ENCODE measurements at places on chromosomes 4 and X.

DNA sequence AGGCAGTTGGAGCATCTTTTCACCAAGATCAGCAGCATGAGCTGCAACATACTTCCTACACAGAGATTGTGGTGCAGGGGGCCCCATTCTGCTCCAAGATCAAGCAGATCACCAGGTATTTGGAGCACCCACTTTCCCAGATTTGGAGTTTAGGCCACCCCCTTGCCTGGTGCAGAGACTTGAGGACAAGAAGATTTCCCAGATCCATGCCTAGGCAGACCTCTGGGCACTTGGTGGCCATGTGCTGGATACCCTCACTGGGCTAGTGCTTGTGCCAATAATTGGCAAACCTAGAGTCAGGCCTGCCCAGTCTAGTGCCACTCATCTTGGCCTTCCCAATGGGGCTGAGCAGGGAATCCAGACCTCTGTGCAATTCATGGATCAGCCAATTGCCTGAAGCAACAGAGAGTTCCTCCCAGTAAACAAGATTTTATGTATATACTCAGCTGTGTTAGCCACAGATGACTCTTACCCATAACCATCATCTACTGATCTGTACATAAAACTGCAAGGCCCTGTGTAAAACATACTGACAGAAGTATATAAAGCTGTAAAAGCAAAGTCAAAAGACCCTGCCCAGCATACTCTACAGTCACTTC is 228.4 kb upstream of the EMCN start:
- no peak for DNase-seq

DNA sequence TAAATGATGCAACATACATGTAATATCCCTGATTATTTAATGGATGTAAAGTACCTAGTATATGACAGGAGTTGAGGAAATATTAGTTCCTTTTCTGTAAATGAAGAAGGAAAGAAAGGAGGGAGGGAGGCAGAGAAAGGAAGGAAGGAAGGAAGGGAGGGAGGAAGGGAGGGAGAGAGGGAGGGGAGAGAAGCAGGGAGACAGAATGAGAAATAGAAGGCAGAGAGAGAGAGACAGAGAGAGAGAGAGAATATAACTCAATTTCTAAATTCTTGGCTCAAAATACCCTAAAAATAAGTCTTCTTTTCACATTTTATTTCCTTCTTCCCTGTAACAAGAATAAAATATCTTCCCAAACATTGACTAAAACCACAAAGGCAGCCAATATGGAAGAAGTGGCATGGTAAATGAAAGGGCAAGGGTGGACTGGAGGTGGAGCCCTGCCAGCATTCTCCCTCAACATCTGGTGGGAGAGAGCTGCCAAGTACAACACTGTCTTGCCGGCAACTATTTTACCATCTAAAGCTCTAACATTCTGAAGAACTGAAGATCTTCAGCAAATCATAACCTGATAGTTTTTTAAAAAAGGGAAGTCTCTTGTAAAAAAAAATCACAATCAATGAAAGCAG is 245.1 kb downstream of the PPP3CA start:
- no peak for DNase-seq

DNA sequence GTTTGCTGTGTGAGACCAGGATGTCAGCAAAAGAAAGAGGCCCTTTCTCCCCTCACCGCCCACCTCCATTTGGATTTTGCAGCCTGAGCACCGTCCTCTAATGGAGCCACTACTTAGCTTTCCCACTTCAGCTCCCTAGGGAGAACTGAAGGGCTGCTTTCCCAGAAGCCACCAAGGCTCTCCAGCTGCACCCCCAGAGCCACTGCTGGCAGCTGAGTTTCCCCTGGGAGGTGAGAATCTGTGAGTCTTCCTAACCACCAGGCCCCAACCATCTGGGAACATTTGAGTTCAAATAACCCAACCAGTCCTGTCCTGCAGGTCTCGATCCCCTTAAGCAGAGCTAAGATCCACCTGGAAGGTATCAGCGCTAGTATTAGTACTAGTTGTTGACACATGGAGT is 173.1 kb upstream of the USP9X start:
- DNase-seq, result no peak

- DNase-seq, result no peak
These were observed 61.3 kb downstream of the CENPC start for GRCh38 chr4:67483868-67484602.

GRCh38 chrX:27276751-27277150 is 186.4 kb downstream of the PPP4R3C start:
- DNase-seq, result no peak

DNA sequence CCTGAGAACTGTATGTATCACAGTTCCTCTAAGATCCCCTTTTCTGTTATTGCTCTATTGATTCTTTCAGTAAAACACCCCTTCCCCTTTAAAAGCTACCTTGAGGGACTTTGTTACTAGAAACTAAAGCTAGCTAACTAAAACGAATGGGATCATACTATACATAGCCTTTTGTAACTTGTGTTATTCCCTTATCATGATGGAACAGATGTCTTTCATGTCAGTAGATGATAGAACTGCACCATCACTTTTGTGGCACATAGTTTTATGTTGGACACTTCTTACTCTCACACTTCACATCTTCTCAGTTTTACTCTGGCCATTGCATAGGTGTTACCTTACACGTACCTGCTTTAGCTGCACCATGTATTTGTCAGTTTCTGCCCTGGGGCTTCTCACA is 46.6 kb upstream of the PGRMC2 start:
- DNase-seq, result no peak

All from upper lobe of right lung (tissue), 1 donor.